ENCODE measurements at places on chromosomes 7 and 10.

DNA sequence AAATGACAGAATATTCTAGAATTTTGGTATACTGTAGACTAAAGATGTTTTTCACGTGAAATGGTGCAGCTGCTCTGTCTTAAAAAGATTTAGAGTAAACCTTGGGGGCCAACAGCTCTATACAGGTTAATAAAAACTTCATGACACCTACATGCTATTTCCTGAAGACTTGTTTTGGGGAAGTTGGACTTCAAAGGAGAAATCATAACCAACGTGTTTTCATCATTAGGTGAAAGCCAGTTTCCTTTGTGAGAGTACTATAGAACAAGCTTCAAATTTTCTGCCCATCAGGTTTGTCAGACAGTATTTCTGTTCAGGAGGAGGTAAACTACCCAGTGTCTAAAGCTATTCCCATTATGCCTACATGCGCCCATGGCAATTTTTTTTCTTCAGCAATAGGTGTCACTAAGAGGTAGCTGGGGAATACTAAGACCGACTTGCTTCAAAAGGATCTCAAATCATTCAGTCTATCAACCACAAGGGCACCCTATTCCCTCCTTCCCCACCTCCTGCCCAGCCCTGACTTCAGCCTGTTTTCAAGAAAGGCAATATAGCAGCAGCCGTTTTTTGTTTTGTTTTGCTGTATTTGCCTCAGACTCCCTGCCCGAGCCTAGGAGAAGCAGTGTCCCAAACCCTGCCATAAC is 237.3 kb upstream of the SP8 start:
- DNase-seq, result no peak

GRCh38 chr10:71216363-71216695 is 4.0 kb downstream of the UNC5B start:
- DNase-seq, result no peak

- DNase-seq, result no peak
Observed at GRCh38 chr10:113965683-113966082, 78.0 kb upstream of the ADRB1 start.

GRCh38 chr7:17962652-17963051 is 22.4 kb upstream of the SNX13 start:
- no peak for DNase-seq

DNA sequence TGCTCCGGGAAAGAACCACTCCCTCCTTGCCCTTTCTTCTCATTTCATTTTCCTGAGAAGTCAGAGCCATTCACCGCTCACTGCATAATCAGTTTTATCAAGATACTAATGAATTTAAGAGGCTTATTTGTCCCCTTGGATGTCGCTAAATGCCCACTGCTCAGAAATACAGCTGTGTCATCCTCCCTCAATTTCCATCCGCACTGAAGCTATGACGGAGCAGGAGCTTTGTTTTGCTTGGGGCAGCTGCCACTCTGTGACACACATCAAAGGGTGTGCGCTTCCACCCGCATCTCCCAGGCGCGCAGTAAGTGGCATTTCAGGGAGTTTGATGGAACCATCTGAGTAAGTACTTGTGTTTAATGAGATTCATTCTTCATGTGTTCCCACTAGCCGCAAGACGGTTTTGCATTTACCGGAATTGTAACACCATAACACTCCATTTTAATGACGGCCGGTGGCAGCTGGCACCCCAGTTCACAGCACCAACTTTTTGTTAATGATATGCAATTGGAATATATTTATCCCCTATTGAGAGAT is 103.8 kb upstream of the PARD3 start:
- peak; percentile 63 for DNase-seq

- DNase-seq, result no peak
Observed at GRCh38 chr10:50407076-50407801, 155.9 kb upstream of the ASAH2 start.

DNA sequence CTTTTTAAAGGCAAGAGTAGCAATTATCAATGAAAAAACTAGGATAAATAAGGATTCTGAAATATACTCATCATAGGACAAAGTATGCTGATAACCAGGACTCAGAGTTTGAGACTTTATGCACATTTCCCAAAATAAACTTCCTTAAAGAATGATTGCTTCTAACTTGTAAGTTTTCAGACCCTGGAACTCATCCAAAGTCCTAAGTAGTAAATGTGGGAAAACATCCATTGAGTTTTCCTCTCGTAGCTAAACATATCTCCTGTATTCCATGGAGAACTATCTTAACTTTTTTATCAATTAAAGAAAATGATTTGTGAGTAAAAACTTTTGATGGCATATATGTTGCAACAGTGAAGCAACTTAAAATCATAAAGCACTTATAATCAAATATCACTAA is 285.2 kb upstream of the KLF6 start:
- DNase-seq, result no peak

GRCh38 chr7:157502701-157503111 is 165.9 kb downstream of the DNAJB6 start:
- DNase-seq, result peak; percentile 34

DNA sequence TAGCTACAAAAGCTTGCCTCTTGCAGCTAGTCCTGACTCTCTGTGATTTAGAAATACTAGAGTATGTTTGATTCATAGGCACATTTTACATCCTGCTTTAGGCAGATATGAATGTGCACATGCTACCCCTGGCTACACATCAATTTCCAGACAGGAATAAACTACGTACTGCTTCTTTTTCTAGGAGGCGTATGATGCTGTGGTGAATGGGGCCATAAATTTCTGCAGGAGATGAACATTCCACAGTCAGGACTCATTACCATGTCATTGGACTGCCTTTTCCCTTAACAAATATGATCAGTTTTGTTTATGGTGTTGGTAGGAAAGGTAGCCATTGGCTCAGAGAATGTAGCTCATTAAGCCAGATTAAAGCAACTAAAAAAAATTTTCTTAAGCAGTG is 50.1 kb upstream of the IFRD1 start:
- DNase-seq, result no peak

GRCh38 chr10:51092402-51092801 is 18.1 kb downstream of the PRKG1 start:
- no peak for DNase-seq

- peak; percentile 31 for DNase-seq
Observed at GRCh38 chr7:2444476-2444875, 31.7 kb downstream of the GRIFIN start.

- no peak for DNase-seq
Observed at GRCh38 chr10:29670761-29671160, 36.0 kb upstream of the SVIL start.

- DNase-seq, result no peak
Observed at GRCh38 chr10:87715552-87716347, 56.1 kb downstream of the PAPSS2 start.

DNA sequence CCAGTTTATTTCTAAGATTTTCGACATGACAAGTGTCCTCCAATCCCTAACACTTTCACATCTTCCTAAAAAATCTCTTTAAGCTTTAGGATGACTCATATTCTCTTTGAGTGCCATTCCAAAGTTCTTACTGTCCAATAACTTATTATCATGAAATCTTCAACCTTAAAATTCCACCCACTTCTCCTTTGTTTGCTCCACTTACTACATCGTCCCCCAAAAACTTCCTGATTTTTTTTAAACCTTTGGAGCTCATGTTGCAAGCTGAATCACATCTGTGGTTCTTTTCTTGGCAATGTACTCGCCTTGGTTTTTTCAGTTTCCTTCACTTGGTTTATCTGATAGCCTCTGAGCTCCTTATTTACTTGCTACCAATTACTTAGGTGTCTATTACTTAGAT is 39.2 kb upstream of the JCAD start:
- DNase-seq, result peak; percentile 90

GRCh38 chr7:36309716-36310115 is 79.9 kb upstream of the ANLN start:
- no peak for DNase-seq

GRCh38 chr10:113945075-113945686 is 90.7 kb downstream of the NHLRC2 start:
- DNase-seq, result peak; percentile 60

DNA sequence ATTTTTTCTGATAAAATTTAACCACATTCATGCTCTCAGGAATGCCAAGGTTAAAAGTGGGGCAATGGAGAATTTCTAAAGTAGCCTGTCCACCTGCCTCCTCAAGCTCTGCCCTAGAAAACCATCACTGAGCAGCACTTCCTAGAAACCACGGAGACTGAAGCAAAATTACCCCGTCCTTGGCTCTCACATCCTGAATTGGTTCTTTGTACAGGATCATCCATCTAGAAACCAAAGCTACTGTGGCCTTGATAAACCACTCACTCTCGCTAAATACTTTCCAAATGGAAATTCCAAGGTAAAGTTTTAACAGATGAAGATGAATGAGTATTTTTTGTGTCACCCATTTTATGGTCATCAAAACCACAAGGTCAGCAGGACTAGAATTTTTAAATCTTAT is 96.6 kb downstream of the AVL9 start:
- peak; percentile 34 for DNase-seq

DNA sequence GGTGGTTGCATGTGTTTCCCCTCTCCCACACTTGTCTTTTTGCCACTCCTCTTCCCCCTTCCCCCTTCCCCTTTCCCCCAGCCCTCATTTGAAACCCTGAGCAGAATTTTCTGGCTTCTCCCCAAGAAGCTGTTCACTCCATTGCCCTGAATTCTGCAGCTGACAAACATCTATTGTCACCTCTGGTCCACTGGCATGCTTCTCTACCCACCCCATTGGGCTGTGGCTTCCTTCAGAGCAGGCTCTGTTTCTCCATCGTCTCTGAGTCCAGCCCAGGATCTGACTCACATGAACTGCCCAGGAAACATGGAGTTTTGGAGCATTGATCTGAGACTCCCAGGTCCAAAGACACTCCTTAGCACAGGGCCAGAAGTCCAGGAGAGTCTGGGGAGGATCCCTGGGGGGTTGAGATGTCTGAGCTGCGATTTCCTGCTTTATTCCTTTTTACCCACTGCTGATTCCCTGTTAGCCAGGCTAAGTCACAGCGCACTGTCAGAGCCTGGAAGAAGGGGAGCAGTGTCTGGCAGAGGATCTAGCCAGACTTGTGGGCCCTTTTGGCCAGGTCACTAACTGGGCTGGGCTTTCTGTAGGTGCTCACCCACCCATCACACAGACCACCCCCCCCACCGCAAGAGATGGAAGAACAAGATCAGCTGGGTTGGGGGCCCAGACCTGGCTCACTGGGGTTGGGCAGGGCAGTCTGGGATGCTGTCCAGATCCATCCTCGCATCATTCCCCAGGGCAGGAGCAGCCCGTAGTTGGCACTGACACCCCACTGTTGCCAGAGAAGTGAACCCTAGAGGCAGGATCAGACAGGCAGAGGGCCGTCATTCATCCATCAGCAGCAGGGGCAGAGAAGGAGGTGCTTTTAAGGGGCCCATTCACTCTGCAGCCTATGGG is 3.5 kb downstream of the CHAT start:
- no peak for DNase-seq

GRCh38 chr10:75356484-75356883 is 45.1 kb downstream of the ZNF503 start:
- no peak for DNase-seq

DNA sequence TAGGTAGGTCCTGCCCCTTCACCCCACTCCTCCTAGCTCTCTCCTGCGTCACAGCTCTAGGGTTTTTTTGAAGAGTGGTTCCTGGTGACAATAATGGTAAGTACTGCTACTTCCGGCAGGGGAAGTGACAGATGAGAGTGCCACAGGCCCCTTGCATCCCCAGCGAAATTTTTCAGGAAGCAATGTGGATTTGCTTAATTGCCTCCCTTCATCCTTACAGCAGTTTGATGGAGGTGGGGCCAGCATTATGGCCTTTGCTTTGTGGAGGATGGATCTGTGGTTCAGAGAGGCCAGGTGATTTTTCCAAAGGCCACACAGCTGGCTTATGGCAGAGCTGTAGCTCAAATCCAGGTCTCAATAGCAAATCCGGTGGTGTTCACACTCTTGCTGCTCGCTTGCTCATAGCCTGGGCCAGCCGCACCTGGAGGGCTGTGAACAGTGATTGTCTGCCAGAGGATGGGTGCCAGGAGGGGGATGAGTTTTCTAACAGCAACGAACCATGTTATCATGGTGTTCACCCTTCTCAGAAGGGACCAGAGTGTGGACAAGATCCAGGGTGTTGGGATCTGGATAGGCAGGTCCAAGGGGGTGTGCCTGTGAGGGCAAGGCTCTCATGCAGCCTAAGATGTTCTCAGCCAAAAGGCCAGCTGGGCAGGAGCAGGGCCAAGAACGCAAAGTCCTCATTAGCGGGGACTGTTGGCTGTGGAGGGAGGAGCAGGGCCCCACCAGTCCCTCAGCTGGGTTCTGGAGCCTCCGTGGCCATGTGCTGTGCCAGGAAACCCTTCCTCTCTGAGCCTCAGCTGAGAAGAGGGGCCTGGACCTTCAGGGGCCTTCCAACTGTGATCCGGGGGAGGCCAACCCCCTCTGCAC is 89.0 kb downstream of the EMX2 start:
- DNase-seq, result no peak

DNA sequence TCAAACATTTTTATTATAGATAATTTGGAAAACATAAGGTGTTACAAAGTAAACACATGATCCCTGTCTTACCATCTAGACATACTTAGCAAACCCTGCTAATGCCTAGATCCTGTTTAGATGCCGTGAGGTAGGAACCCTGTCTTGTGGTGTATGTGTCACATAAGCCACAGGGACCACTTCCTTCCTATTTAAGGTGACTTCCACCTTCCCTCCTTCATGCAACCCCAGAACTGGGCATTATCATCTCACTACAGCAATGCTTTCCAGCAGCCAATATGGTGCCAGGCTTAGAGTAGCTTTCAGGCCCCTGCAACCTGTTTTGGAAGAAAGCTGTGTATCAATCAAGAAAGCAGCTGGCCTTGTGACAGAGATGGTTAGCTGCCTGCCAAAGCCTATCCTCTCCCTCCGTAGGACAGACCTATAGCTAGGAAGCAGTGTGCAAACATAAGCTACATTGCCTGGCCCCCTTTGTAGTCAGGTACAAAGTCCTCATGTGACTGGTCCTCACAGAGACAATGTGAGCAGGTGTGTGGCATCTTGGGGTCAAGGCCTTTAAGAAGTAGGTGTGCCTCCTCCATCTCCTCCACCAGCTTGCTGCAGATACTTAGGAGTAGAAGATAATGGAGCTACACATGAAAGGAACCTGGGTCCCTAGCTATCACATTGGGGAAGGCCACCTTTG is 146.8 kb downstream of the SPAG6 start:
- DNase-seq, result no peak

DNA sequence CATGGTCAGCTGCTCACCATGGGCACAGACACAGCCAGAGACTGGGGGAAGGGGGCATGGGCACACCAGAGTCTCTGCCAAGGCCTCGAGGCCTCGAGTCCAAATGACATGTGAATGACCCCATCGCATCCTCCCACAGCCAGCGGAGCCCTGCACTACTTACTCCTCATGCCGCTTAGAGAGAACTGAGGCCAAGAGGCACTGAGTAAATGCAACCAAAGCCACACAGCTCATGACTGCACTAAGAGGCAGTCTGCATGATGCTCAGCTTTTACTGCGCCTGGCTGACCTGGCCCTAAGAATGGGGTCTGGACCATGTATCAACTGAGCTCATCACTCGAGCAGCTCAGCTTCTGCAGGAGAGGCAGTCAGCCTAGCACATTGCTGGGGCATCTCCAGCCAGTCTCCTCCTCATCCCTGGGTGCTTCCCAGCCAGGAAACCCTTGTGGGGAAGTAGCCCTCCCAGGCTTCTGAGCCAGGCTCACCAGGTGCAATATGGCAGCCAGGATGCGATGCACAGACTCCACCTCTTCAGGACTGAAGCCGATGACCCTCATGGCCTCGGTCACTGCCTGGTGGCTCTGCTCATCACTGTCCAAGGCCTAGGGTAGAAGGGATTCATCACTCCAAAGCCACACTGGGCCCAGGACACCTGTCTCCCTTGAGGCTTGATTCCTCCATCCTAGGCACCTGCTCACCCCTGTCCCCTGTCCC is 7.5 kb downstream of the MYO1G start:
- DNase-seq, result no peak

GRCh38 chr7:111841596-111842205 is 279.4 kb upstream of the IMMP2L start:
- DNase-seq, result no peak

GRCh38 chr7:50970092-50970491 is 187.4 kb upstream of the GRB10 start:
- DNase-seq, result no peak

All from LHCN-M2 (cell line).